Activated T-helper 9 cell treated with anti-CD3 and anti-CD28 coated beads, Interleukin-2, amount 50 U/mL, for 16 hours (primary cell): ENCODE measurements at places on chromosomes 1 and 21.

GRCh38 chr1:194184425-194184824 is 998.0 kb upstream of the B3GALT2 start:
- no peak for DNase-seq

DNA sequence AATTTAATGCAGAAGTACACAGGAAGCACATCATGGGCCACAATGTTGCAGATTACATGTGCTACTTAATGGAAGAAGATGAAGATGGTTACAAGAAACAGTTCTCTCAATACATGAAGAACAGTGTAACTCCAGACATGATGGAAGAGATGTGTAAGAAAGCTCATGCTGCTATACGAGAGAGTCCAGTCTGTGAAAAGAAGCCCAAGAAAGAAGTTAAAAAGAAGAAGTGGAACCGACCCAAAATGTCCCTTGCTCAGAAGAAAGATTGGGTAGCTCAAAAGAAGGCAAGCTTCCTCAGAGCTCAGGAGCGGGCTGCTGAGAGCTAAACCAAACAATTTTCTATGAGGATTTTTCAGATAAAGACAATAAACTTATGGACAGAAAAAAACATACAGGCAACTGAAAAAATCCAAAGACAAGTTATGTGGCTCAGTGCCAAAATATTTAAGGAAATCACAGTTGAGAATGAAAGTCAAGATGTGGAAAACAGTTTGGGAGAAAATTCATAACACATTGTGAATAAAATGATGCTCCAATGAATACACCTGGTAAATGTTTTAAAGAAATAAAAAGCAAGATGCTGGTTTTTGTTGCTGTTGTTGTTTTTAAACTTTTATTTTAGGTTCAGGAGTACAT is 2.8 kb upstream of the ZNF644 start:
- no peak for DNase-seq

GRCh38 chr1:176839216-176839615 is 325.3 kb downstream of the ASTN1 start:
- no peak for DNase-seq

DNA sequence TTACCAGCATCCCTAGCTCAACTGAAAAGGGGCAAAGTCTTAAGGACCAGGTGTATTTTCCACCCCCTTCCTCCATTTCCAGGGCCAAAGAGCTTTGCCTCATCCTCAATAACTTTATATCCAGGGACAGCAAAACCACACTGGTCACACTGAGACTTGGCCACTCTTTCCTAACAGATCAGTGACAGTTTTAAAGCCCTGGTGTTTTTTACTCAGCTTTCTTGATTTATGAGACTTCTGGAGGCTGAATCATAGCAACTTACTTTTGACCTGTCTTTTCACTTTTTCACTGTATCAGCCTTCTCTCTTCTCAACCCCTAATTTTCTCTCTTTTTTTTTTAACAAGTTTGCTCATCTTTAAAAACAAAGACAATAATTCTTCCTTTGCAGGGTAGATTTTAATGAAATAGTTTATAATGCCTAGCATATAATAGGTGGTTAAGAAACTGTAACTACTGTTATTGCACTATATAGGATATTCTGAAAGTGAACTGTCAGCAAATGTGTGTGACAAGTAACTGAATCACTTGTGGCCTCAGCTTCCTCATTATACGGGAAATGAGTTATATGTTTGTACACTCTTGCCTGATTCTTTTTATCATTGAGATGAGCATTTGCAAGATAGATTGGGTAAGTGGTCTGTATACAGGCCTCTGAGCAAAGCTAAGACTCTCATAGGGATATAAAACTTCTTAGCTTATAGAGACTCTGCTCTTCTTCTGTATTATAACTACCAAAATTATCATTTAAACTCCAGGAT is 19.7 kb upstream of the DYNLT5 start:
- DNase-seq, result no peak

DNA sequence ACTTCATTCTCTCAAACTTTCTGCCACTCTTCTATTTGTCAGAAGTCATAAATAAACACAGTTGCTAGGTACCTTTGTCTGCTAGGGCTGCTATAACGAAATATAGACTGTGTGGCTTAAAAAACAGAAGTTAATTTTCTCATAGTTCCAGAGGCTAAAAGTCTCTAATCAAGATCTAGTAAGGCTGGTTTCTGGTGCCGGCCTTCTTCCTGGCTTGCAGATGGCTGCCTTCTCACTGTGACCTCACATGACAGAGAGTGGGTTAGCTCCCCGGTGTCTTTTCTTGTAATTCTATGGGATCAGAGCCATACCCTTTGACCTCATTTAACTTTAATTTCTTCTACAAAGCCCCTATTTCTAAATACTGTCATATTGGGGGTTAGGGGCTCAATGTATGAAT is 5.9 kb downstream of the PDC start:
- no peak for DNase-seq

DNA sequence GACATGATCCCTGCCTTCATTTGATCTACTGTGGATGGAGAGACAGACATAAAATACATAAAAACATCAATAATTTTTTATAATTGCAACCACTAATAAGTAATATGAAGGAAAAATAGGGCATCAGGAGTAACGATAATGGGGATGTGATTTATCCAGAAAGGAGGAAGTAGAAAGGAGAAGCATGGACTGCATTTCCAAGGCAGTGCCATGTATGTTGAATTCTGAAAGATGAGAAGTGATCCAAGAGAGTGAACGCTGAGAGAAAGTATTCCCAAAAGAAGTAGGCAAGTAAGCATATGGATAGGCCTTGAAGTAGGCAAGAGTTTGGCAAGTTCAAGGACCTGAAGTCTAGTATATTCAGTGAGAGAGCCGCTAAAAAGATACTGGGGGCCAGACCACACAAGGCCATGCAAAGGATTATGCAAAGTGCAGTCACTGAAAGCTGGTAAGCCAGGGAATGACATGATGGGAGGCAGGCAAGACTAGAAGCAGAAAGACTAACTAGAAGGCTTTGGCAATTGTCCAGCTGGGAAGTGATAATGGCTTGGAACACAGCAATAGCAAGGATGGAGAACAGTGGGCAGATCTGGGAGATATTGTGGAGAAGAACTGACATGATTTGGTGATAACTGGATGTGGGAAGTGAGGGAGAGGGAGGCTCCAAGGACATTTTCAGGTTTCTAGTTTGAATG is 85.9 kb downstream of the TM2D1 start:
- DNase-seq, result no peak

- DNase-seq, result no peak
Measured at GRCh38 chr1:76303340-76303717, 228.8 kb downstream of the ST6GALNAC3 start.

- DNase-seq, result no peak
Measured at GRCh38 chr1:92411511-92411910, 75.2 kb downstream of the GFI1 start.

- no peak for DNase-seq
Measured at GRCh38 chr1:18573170-18573569, 57.5 kb upstream of the PAX7 start.

DNA sequence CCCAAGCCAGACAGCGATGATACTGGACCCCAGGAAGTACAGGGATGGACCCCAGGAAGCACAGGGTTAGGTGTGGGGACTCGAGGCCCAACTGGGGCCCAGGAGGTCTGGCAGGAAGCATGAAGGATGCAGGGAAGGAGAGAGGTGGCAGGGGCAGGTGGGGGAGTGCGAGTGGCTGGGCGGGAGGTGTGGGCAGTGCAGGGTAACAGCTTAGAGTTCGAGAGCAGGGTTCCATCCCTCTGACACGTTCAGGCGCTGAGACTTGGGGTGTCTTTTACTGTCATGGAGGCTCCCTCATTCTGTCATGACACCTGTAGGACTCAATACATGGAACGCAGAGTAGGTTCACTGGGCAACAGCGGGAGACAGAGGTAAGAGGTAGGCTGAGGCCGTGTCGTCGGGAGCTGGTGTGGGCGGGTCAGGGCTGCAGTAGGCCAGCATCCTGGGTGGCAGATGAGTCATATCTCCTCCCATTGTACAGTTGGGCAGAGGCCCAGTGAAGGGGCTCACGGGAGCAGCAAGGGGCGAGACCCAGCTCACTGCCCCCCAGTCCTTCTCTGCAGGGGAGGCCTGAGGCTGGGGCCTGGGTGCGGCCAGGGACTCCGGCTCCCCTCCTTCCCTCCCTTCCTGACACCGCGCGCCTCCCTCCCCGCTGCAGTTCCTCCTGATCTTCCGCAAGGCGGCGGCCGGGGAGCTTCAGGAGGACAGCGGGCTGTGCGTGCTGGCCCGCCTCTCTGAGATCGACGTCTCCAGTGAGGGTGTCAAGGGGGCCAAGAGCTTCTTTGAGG is 11.6 kb upstream of the CTRC start:
- DNase-seq, result no peak

GRCh38 chr1:109664671-109665070 is 3.2 kb upstream of the GSTM2 start:
- no peak for DNase-seq

GRCh38 chr1:236922190-236922589 is 82.1 kb downstream of the MT1HL1 start:
- DNase-seq, result no peak

DNA sequence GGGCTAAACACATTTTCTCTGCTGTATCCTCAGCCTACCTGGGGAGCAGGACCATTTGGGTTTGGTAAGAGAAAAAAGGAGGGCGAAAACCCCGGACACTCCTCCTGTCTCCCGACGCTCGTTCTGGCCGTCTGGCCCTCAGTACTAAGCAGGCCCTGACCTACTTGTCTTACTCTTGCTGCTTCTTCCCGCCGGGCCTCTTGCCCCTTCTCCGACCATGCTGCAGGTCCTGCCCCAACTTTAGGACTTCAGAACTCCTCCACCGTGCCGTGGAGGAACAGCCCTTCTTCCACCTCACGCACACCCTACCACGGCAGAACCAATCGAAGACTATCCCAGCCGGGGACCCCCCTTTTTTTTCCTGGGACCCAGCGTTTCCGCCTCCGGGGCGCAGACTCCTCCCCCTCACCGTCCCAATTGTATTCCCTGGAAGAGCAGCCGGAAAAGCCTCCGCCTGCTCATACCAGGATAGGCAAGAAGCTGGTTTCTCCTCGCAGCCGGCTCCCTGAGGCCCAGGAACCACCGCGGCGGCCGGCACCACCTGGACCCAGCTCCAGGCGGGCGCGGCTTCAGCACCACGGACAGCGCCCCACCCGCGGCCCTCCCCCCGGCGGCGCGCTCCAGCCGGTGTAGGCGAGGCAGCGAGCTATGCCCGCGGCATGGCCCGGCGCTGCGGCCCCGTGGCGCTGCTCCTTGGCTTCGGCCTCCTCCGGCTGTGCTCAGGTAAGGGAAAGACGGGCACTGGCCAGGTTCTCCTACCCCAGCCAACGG is at the start of gene CHRNB2:
Gene CHRNB2, plus strand, starts transcription at position 393 of the 771 bp plus-strand sequence. Its CDS starts 267 bp downstream, at position 660.
- DNase-seq, result peak; percentile 52

DNA sequence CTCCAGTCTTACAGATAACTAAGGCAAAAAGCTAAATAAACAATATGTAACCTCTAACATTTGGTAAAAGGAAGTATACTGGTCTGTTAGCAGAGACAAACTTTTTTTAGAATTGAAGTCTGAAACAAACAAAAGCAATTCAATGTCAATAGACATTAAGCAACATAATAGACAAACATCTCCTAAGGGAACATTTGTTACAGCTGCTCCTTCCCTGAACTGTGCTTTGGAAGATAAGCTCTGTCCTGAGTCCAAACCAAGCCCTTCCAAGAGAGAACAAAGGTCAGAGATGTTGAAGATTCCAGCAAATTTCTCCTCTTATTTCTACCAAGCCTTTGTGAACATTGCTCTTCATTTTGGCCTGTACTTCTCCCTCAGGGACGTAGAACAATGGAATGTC is 25.3 kb downstream of the FMO2 start:
- no peak for DNase-seq

DNA sequence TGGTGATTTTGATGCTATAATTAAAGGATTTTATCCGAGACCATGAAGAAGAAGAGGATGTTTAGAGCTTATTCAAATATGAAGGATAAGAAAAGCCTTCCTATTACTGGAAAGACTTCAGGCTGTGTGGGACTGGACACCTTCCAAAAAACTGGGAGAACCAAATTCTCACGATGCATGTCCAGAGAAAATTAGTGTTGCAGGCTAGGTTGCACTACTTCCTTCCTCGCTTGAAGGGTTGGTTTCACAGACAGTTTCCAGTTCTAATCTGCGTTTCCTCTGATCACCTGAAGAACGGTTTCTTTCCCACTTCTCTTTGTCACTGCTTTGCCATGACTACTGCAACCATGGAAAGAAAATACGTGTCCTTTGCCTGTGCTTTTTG is 2.0 kb downstream of the MTARC2 start:
- DNase-seq, result no peak

GRCh38 chr1:25006770-25007169 is 76.7 kb upstream of the RUNX3 start:
- no peak for DNase-seq

GRCh38 chr1:90361026-90361425 is 356.1 kb downstream of the BARHL2 start:
- no peak for DNase-seq

DNA sequence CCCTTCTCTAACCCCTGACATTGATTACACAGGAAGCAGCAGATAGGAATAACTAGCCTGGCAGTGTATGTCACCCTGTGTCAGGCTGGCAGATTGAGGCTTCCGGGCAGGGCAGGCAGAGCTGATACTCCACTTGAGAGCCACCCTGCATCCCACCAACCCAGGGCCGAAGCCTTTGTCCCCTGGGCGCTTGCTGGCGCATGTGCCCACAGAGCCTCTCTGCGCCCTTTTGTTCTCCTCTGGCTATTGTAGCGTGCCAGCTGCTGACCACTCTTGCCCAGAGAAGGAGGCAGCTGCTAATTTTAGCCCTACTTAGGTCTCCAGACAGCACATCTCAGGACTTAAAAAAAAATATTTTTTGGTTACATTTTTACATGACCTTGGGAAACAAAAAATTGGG is 304.9 kb downstream of the HHAT start:
- no peak for DNase-seq

DNA sequence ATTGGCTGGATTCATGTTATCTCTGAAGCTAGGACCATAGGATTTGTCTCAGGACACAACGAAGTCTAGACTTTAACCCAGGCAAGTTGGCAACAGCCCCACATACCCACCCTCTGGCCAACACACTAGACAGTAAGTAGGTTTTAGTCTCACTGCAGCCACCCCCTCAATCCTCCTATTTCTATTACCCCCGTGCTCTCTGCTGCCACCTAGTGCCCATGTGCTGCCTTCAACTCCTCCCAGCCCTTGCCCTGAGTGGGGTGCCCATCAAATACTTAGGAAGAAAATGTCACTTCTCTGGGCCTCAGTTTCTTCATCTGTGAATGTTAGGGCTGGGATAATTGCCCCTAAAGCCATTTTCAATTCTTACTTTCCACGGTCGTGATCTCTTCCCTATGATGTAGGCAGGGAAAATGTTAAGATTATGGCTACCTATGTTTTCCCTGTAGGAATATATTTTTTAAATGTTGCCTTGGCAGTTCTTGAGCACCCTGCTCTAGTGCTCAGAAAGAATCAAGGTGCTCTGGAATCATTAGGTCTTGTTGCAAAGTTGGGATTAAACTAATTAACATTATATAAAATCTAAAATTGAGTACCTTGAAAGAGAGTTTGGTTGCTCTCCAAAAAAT is 213.0 kb downstream of the LMX1A start:
- DNase-seq, result no peak

GRCh38 chr1:43853161-43853921 is 80.3 kb upstream of the ARTN start:
- no peak for DNase-seq

GRCh38 chr21:45871616-45872236 is 109.8 kb upstream of the COL6A1 start:
- DNase-seq, result no peak

GRCh38 chr21:45364468-45365185 is 40.3 kb upstream of the COL18A1 start:
- no peak for DNase-seq
